Peyer's patch (tissue), 4 donors: ENCODE measurements at places on chromosomes 11 and 22. TPM values are rescaled to one million over a fixed set of nuclear protein-coding genes. Genes with fewer than 3 reads are reported as not detected.

GRCh38 chr11:26719289-26719973 is 2.4 kb downstream of the SLC5A12 start:
- no peaks in the 10 kb centered on the region for H3K36me3 ChIP-seq
- H3K27ac ChIP-seq: peak overlapping the region; percentile 67
- H3K27me3 ChIP-seq: no peaks in the 10 kb centered on the region
- no peak overlapping the region for H3K4me3 ChIP-seq

- H3K4me1 ChIP-seq: no peaks in the 10 kb centered on the region
- no peak for DNase-seq
- no peaks in the 10 kb centered on the region for H3K36me3 ChIP-seq
- no peak overlapping the region for H3K27ac ChIP-seq
- H3K27me3 ChIP-seq: no peaks in the 10 kb centered on the region
Measured at GRCh38 chr11:103637295-103637694, 399.1 kb upstream of the DDI1 start.

DNA sequence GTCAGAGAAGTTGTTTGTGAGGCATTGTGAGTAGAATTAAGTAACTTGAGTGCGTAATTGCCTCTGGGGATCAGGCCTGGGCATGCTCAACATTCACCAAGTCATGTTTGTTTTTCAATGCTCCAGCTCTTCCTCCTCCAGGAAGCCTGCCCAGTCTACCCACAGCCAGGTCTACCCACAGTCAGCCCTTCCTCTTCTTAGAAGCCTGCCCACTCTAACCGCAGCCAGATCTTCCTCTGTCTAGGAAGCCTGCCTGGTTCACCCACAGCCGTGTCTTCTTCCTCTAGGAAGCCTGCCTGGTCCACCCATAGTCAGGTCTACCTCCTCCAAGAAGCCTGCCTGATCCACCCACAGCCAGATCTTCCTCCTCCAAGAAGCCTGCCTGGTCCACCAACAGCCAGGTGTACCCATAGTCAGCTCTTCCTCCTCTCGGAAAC is 25.0 kb downstream of the LRP5 start:
- H3K4me1 ChIP-seq: peaks cover 71% of the 10 kb centered on the region
- DNase-seq: no peak
- no peaks in the 10 kb centered on the region for H3K27me3 ChIP-seq
- H3K4me3 ChIP-seq: no peak overlapping the region

TSSK2 gene
- total RNA-seq: not detected

- DNase-seq: no peak
- H3K27me3 ChIP-seq: no peaks in the 10 kb centered on the region
Measured at GRCh38 chr11:17931595-17931994, 81.3 kb downstream of the SERGEF start.

- peak overlapping the region; percentile 43 for H3K4me3 ChIP-seq
- H3K4me1 ChIP-seq: no peaks in the 10 kb centered on the region
- H3K27ac ChIP-seq: no peak overlapping the region
- no peaks in the 10 kb centered on the region for H3K36me3 ChIP-seq
- no peaks in the 10 kb centered on the region for H3K27me3 ChIP-seq
- no peak for DNase-seq
Measured at GRCh38 chr11:36564376-36565030, 3.3 kb upstream of the RAG1 start.

DNA sequence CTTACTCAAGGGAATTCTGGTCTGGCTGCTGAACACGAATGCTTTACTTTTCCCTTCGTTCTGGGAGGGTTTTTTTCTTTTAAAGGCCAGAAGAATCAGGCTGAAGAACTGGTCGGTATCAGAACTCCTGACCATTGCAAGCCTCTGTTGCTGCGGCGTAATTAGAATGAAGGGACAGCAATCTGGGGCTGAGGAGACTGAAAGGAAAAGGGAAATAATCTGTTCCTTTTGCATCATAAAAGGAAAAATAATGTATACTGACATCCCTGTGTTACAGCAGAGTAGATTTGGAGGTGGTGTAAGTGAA is 670 bp downstream of the SC5D start:
- peak overlapping the region; percentile 90 for H3K27ac ChIP-seq
- no peaks in the 10 kb centered on the region for H3K27me3 ChIP-seq
- DNase-seq: no peak
- H3K36me3 ChIP-seq: no peaks in the 10 kb centered on the region

GNAZ gene
- 0.35 TPM for total RNA-seq

GRCh38 chr22:35312198-35313059 is 12.7 kb downstream of the TOM1 start:
- no peaks in the 10 kb centered on the region for H3K36me3 ChIP-seq
- no peaks in the 10 kb centered on the region for H3K27me3 ChIP-seq
- no peak overlapping the region for H3K4me3 ChIP-seq
- peak; percentile 75 for DNase-seq
- no peak overlapping the region for H3K27ac ChIP-seq

SLC22A9 gene
- not detected for total RNA-seq

DNA sequence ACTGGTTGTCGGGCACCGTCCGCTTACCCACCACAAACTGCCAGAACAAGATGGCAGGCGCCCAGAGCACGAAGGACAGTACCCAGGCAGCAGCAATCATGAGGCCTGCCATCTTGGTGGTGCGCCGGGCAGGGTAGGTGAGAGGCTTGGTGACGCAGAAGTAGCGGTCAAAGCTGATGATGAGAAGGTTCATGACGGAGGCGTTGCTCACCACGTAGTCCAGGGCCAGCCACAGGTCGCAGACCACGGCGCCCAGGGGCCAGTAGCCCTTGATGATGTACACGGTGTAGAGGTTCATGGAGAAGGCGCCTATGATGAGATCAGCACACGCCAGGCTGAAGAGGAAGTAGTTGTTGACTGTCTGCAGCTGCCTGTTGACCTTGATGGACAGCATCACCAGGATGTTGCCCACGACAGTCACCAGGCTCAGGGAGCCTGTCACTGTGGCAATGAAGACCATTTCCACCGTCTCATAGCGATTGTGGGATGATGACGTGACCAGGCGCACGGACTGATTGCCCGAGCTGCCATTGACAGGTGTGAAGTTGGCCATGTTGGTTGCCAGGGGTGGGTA is 4.6 kb downstream of the MDK start:
- no peak overlapping the region for H3K4me3 ChIP-seq
- H3K4me1 ChIP-seq: peaks cover 17% of the 10 kb centered on the region
- DNase-seq: no peak
- H3K27ac ChIP-seq: no peak overlapping the region

GRCh38 chr11:109133159-109133558 is 288.8 kb upstream of the C11orf87 start:
- DNase-seq: no peak
- H3K4me1 ChIP-seq: no peaks in the 10 kb centered on the region
- H3K4me3 ChIP-seq: no peak overlapping the region
- no peaks in the 10 kb centered on the region for H3K36me3 ChIP-seq
- H3K27me3 ChIP-seq: no peaks in the 10 kb centered on the region

DNA sequence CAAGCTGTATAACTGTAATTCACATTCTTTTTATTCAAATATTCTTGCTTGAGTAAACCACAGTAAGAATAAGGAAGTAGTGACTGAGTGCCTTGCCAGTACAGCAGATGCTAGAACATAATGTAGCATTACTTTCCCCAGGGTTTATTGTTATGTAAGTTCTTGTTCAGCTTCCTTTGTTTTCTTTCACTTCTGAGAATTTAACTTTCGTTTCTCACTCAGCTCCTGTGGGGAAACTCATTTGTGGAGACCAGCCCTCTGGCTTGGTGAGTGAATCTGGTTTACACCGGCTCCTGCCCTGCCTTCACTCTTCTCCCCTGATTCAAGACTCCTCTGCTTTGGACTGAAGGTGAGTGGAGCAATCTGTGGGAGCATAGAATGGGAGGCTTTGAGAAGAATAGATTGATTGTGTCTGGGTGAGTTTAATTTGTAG is at the start of gene TRIM22:
TRIM22 (plus strand) TSS at position 240 of the 433 bp plus-strand sequence. CDS start 6,443 bp downstream, outside the sequence.
- peak within 1 kb of the TSS; percentile 55 for H3K4me3 ChIP-seq
- DNase-seq: no peak
- H3K36me3 ChIP-seq: no peaks in the 10 kb centered on the region
- H3K27me3 ChIP-seq: no peaks in the 10 kb centered on the region
- peak within 1 kb of the TSS; percentile 89 for H3K27ac ChIP-seq

WT1 gene
- not detected for total RNA-seq

DNA sequence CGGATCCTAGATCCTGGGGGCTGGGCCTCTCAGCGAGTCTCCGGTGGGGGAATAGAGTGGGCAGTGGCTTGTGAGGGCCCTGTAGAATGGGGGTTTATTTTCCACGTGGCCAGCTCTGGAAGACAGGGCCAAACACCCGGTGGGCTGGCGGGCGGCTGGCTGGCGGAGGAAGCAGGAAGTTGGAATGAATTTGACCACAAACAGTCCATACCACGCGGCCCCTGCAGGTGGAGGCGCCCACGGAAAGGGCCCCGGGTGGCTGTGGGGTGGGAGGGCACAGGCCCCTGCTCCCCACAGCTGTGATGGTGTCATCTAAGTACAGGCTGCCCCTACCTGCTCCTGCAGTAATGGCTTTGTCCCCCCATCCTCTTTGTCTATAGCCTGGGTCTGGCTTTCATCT is 15.1 kb downstream of the MCAT start:
- H3K4me1 ChIP-seq: peaks cover 9% of the 10 kb centered on the region
- no peak overlapping the region for H3K4me3 ChIP-seq
- no peaks in the 10 kb centered on the region for H3K27me3 ChIP-seq
- DNase-seq: no peak

DNA sequence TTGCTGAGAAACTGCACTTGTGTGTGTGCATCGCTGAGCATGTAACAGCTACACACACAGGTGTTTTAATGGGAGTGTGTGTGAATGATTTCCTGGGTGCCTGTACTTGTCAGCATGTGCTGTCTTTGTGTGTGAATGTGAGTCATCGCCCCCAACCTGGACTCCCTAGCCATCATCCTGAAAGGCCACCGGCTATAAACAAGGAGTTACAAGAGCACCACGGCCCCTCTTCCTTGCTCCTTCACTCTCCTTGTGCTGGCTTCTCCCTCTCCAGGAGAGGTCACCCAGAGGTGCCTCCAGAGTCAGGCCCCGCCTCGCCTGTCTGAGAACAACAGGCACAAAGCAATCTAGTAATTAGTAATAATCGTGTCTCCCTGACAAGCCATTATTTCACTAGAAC is 419.2 kb downstream of the BUD13 start:
- H3K4me3 ChIP-seq: no peak overlapping the region
- H3K27ac ChIP-seq: no peak overlapping the region
- no peaks in the 10 kb centered on the region for H3K36me3 ChIP-seq
- H3K27me3 ChIP-seq: no peaks in the 10 kb centered on the region
- no peak for DNase-seq

- no peak overlapping the region for H3K4me3 ChIP-seq
- H3K36me3 ChIP-seq: no peaks in the 10 kb centered on the region
- peak; percentile 68 for DNase-seq
- no peaks in the 10 kb centered on the region for H3K27me3 ChIP-seq
Measured at GRCh38 chr11:75474878-75475766, 42.1 kb upstream of the KLHL35 start.

CD6 gene
- total RNA-seq: 5.2 TPM

- no peaks in the 10 kb centered on the region for H3K36me3 ChIP-seq
- peak overlapping the region; percentile 69 for H3K27ac ChIP-seq
Measured at GRCh38 chr11:86553265-86553664, 119.2 kb downstream of the ME3 start.

- H3K27ac ChIP-seq: no peak overlapping the region
- H3K4me3 ChIP-seq: no peak overlapping the region
- H3K4me1 ChIP-seq: no peaks in the 10 kb centered on the region
- DNase-seq: no peak
Measured at GRCh38 chr22:47811971-47812370, 1049.5 kb downstream of the TBC1D22A start.

GRCh38 chr11:117809236-117810055 is 12.4 kb upstream of the DSCAML1 start:
- no peaks in the 10 kb centered on the region for H3K36me3 ChIP-seq
- no peaks in the 10 kb centered on the region for H3K27me3 ChIP-seq
- no peak overlapping the region for H3K4me3 ChIP-seq
- peaks cover 22% of the 10 kb centered on the region for H3K4me1 ChIP-seq
- DNase-seq: peak; percentile 83

DNA sequence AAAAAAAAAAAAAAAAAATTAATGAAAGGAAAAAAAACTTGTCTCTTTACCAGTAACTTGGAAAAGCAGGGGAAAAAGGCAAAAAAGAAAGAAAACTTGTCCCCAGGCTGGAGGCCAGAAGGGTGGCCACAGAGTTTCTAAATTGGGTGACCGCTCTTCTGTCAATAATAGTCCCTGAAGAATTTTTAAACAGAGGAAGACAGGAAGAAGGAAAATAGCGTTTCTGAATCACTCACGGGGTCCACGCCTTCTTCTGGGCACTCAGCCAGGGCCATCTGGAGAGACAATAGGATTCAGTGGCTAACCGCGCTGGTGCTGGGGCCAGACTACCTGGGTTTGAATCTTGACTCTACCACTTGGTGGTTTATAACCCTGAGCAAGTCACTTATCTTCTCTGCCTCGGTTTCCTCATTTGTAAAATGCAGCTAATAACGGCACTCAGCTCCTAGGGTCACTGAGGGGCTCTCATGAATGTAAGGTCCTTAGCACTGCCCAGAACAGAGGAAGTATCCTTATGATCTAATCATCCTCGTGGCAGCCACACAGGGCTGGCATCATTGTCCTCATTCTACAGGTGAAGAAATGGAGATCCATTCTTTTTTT is 7.0 kb downstream of the C11orf86 start:
- DNase-seq: peak; percentile 89
- H3K4me3 ChIP-seq: no peak overlapping the region
- H3K4me1 ChIP-seq: peaks cover 16% of the 10 kb centered on the region
- H3K27ac ChIP-seq: no peak overlapping the region
- no peaks in the 10 kb centered on the region for H3K36me3 ChIP-seq

DNA sequence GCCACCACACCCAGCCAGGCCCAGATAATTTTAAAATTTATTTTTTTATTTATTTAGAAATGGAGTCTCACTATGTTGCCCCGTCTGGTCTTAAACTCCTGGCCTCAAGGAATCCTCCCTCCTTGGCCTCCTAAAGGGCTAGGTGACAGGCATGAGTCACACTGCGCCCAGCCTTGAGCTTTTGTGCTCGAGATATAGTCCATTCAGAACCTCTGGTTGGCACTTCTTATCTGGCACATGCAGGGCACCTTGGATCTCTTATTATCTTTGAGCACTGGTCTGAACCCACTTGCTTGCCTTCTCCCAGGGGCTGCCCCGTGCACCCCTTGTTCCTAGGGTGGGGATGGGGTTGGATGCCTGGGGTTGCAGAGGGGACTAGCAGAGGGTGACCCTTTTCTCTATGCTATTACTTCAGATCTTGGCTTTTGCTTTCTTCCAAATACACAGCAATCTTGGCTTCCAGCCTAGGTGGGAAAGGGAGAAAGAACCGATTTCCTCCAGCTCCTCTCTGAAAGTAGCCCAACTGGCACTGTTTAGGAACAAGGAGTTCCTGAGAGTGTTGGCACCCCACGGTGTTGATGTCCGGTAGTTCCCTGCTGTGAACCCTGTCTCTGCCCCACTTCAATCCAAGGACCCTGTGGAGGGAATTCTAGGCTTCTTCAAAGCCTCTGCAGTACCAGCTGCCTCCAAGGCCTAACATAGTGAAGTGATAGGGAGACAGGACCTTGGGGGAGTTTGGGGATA is 1.3 kb upstream of the SLC3A2 start:
- H3K4me1 ChIP-seq: peaks cover 20% of the 10 kb centered on the region
- H3K36me3 ChIP-seq: no peaks in the 10 kb centered on the region
- no peaks in the 10 kb centered on the region for H3K27me3 ChIP-seq
- H3K27ac ChIP-seq: peak overlapping the region; percentile 99

HOATZ gene
- not detected for total RNA-seq

PSMD13 gene
- 116 TPM for total RNA-seq

DCPS gene
- 6.7 TPM for total RNA-seq

- H3K27me3 ChIP-seq: no peaks in the 10 kb centered on the region
- no peak overlapping the region for H3K4me3 ChIP-seq
- H3K4me1 ChIP-seq: peaks cover 17% of the 10 kb centered on the region
- no peak overlapping the region for H3K27ac ChIP-seq
Measured at GRCh38 chr11:114215428-114215827, 80.8 kb upstream of the NNMT start.

- peaks cover 21% of the 10 kb centered on the region for H3K36me3 ChIP-seq
- no peak for DNase-seq
- no peak overlapping the region for H3K4me3 ChIP-seq
- H3K27ac ChIP-seq: no peak overlapping the region
- no peaks in the 10 kb centered on the region for H3K4me1 ChIP-seq
- no peaks in the 10 kb centered on the region for H3K27me3 ChIP-seq
Measured at GRCh38 chr22:19434401-19434800, 2.1 kb downstream of the MRPL40 start.
